ENCODE measurements at places on chromosomes 6 and 20. TPM values are rescaled to one million over a fixed set of nuclear protein-coding genes. Genes with fewer than 3 reads are reported as not detected.

CLPSL2 gene
- total RNA-seq, result not detected

ETV7 gene
- total RNA-seq, result 0.87 TPM

RSPO3 gene
- total RNA-seq, result 0.35 TPM

LST1 gene
- not detected for total RNA-seq

ADGRF4 gene
- 3.4 TPM for total RNA-seq

HNF4A gene
- total RNA-seq, result not detected

KDM1B gene
- total RNA-seq, result 15.7 TPM

ENPP4 gene
- total RNA-seq, result 6.4 TPM

KIF6 gene
- total RNA-seq, result 0.22 TPM

BPI gene
- not detected for total RNA-seq

PDRG1 gene
- total RNA-seq, result 16.5 TPM

CRISP3 gene
- total RNA-seq, result not detected

CSNK2B gene
- 435 TPM for total RNA-seq

EDN3 gene
- total RNA-seq, result not detected

MROH8 gene
- total RNA-seq, result 0.43 TPM
